Stimulated activated naive B cell treated with anti-CD40 and anti-IgM and Interleukin-4, amounts not matched to agents 10 μg/mL and 1 μg/mL and 100 μg/mL, for 72 hours (primary cell): ENCODE measurements at places on chromosomes 4 and X.

GRCh38 chr4:115865736-115866135, 752.3 kb upstream of the NDST4 start:
- H3K27me3 ChIP-seq, result no peaks in the 10 kb centered on the region
- H3K27ac ChIP-seq, result no peak overlapping the region
- no peaks in the 10 kb centered on the region for H3K4me1 ChIP-seq
- DNase-seq, result no peak
- H3K36me3 ChIP-seq, result no peaks in the 10 kb centered on the region
- H3K4me3 ChIP-seq, result no peak overlapping the region

DNA sequence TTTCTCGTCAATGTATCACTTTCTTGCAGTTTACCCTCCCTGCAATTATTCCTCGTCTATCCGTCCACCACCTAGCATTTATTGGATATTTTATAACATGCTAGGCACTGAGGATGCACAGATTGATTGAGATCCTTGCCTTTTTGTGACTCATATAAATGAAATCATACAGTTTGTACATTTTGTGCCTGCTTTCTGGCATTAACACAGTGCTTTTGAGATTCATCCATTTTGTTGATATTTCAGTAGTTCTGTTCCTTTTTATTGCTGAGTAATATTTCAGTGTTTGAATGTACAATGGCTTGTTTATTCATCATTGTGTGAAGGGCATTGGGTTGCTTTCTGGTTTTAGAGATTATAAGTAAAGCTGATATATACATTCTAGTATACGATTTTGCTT, 841 bp downstream of the TBC1D19 start:
- peaks cover 13% of the 10 kb centered on the region for H3K4me1 ChIP-seq
- H3K36me3 ChIP-seq, result peaks cover 5% of the 10 kb centered on the region
- H3K27ac ChIP-seq, result peak overlapping the region; percentile 31

DNA sequence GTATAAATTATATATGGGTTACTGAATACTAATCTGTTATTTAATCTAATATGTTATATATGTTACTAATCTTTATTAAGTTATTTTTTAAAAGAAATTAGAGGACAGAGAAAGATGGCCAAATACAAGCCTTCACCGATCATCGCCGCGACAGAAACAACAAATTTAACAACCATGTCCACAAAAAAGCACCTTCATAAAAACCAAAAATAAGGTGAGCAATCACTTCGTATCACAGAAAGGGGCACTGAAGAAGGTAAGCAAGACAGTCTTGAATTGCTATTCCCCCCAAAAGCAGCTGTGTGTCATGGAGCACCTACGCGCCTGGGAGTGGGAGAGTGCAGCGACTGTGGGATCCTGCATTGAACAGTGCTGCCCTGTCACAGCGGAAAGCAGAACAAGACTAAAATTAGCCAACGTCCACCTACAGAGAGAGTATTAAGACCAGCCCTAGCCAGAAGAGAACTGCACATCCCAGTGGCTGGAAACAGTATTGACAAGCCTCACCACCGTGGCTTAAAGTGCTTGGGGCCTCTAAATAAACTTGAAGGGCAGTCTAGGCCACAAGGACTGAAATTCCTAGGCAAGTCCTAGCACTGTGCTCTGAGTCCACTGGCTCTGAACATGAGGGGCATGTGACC, 38.5 kb downstream of the LRBA start:
- H3K4me1 ChIP-seq, result peaks cover 76% of the 10 kb centered on the region
- no peak overlapping the region for H3K4me3 ChIP-seq
- no peak for DNase-seq

DNA sequence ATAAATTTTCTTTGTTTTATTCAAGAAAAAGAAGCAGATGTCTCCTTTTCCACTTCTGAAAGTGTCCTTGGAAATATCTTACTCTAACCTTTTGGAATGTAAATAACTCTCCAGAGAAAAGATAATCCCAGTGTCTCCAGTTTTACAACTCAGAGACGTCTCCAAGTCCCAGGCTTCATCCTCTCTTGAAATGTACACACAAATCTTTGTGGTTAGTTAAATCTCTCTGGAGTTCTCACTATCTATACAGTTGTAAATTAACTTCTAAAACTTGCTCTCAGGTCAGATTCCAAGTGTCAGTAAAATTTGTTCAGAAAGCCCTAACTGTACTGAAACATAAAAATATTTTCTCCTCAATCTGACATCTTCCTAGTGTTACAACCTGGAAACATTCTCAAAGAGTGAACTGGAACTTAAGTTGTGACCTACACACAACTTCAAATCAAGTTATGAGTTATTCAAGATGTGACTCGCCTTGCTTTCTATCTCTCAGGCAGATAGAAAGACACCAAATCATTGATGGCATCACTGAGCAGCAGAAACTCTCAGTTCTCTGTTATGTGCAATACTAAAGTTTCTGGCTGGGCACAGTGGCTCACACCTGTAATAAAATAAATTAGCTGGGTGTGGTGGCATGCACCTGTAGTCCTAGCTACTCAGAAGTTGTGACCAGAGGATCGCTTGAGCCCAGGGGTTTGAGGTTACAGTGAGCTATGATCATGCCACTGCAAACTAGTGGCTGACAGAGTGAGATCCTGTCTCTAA, 284.2 kb downstream of the RCHY1 start:
- no peak for DNase-seq
- H3K36me3 ChIP-seq, result peaks cover 3% of the 10 kb centered on the region
- no peak overlapping the region for H3K27ac ChIP-seq
- H3K4me3 ChIP-seq, result no peak overlapping the region

GRCh38 chr4:102620697-102621497, 119.7 kb downstream of the NFKB1 start:
- peak overlapping the region; percentile 88 for H3K27ac ChIP-seq
- H3K27me3 ChIP-seq, result no peaks in the 10 kb centered on the region
- peak overlapping the region; percentile 14 for H3K4me3 ChIP-seq
- H3K4me1 ChIP-seq, result peaks cover 41% of the 10 kb centered on the region
- DNase-seq, result no peak
- peaks cover 28% of the 10 kb centered on the region for H3K36me3 ChIP-seq

DNA sequence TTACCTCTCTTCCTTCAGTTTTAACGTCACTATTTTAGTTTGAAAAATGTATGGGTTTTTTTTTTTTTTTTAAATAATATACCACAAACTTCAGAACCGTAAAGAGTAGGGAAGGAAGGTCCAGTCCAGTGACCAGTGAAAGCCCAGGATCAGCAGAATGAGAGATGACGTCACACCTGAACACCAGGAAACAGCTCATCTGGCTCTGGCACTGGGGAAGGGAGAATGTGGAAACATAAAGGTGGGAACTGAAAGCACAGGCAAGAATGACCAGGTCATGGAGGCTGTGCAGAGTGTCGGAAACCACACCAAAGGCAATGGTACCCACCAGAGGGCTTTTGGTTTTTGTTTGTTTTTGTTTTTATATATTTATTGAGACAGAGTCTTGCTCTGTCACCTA, 141.2 kb downstream of the DHX15 start:
- DNase-seq, result no peak
- no peaks in the 10 kb centered on the region for H3K4me1 ChIP-seq
- no peaks in the 10 kb centered on the region for H3K36me3 ChIP-seq
- no peak overlapping the region for H3K27ac ChIP-seq

- H3K27me3 ChIP-seq, result peaks cover 65% of the 10 kb centered on the region
- no peak for DNase-seq
- no peak overlapping the region for H3K4me3 ChIP-seq
- H3K27ac ChIP-seq, result no peak overlapping the region
These were observed 31.8 kb downstream of the CPLX1 start for GRCh38 chr4:793941-794621.

DNA sequence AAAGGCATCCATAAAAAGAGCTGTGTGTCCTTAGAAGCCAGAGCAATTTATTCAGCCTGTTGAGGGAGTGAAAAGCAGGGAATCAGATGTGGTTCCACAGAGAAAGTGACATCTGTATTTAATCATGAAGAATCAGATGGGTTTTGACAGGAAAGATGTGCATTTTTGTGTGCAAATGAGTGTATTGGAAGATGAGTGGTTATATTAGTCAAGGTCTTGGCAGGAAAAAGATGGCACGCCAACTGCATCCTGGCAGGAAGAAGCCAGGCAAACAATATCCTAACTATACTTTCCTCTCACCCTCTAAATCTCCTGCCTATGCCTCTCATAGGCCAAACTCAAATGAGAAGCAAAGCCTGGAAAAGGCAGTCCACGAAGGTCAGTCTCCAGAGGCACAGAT, 59.1 kb downstream of the SCFD2 start:
- peaks cover 42% of the 10 kb centered on the region for H3K36me3 ChIP-seq
- peaks cover 16% of the 10 kb centered on the region for H3K4me1 ChIP-seq
- no peaks in the 10 kb centered on the region for H3K27me3 ChIP-seq
- no peak for DNase-seq
- no peak overlapping the region for H3K27ac ChIP-seq

- H3K27ac ChIP-seq, result no peak overlapping the region
- no peak for DNase-seq
- H3K36me3 ChIP-seq, result no peaks in the 10 kb centered on the region
These were observed 36.9 kb downstream of the NR3C2 start for GRCh38 chr4:148405161-148405893.

- no peaks in the 10 kb centered on the region for H3K36me3 ChIP-seq
- peak overlapping the region; percentile 80 for H3K4me3 ChIP-seq
- peak overlapping the region; percentile 49 for H3K27ac ChIP-seq
- peaks cover 54% of the 10 kb centered on the region for H3K4me1 ChIP-seq
These were observed 3.3 kb upstream of the PDGFRA start for GRCh38 chr4:54225598-54226403.

GRCh38 chr4:140180577-140180976, 26.6 kb upstream of the MAML3 start:
- H3K36me3 ChIP-seq, result peaks cover 2% of the 10 kb centered on the region
- no peaks in the 10 kb centered on the region for H3K4me1 ChIP-seq
- no peak overlapping the region for H3K27ac ChIP-seq
- no peak for DNase-seq

DNA sequence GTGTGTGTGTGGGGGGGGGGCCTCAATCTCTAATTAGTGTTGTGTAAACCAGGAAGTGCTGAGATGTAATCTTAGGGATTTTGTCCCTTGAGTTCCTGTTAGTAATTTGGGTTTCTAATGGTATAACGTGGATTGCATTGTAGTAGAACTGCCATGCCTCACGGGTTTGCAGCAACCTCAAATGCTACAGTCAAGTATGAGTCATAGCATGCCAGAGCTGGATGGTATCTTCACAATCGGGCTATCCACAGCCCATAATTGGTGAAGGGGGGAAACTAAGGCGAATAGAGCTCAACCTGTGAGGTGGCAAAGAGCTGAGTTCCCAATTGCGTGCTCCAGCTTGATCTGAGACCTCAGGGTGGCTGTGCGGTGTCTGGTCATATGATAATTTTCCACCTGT, 2.2 kb upstream of the FMR1NB start:
- H3K36me3 ChIP-seq, result no peaks in the 10 kb centered on the region
- no peaks in the 10 kb centered on the region for H3K27me3 ChIP-seq
- no peaks in the 10 kb centered on the region for H3K4me1 ChIP-seq
- no peak overlapping the region for H3K27ac ChIP-seq
- no peak for DNase-seq
- H3K4me3 ChIP-seq, result no peak overlapping the region

DNA sequence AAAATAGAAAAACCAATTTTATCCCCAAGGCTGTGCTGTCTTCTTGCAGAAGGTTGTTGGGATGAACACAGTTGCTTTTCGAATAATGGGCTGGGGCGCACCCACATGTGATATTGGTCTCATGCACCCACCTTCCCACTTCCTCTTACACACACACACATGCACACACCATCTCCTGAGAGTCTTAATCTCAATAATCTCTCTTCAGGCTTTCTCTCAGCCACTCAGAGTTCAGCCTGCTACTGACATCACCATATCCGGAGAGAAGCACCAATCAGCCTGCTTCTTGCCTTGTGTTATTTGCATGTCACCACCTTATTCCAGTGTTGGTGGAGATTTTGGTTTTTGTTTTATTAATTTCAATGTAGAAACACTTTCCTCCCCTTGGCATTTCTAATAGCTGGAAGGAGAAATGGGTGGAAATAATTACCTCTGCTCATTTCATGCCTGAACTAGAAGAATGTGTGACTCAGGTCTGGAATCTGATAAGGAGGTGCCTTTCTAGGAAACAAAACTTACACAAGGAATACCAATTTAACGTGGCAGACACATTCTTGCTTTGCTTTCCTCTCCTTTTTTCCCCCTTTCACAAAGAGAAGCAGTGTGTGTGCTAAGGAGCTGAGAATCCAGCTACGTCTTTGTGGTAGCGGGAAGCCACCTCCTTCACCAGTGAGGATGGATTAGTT, 400.2 kb downstream of the MID1IP1 start:
- peaks cover 53% of the 10 kb centered on the region for H3K4me1 ChIP-seq
- no peaks in the 10 kb centered on the region for H3K27me3 ChIP-seq
- H3K27ac ChIP-seq, result no peak overlapping the region

DNA sequence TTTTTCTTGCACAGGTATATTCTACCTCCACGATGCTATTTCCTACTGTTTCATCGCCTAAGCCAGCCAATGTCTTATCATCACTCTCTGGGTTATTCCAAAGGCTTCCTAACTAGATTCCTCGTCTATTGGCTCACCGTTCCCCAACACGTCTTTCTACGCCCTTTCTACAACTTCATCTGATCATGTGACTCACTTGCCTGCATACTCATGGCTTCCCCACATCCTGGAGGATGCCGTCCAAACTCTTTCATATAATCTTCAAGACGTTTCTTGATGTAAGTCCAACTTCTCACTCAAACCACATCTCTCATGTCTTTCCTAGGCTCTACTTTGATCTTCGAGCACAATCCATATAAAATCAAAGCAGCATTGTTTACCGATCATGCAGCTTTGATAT, 322.0 kb upstream of the PPARGC1A start:
- no peak overlapping the region for H3K27ac ChIP-seq
- DNase-seq, result no peak
- H3K27me3 ChIP-seq, result no peaks in the 10 kb centered on the region

GRCh38 chr4:61864286-61864685, 664.2 kb downstream of the ADGRL3 start:
- H3K36me3 ChIP-seq, result no peaks in the 10 kb centered on the region
- no peak for DNase-seq
- no peak overlapping the region for H3K4me3 ChIP-seq
- H3K27me3 ChIP-seq, result no peaks in the 10 kb centered on the region
- no peaks in the 10 kb centered on the region for H3K4me1 ChIP-seq

GRCh38 chr4:2942532-2943363, 20.5 kb downstream of the NOP14 start:
- DNase-seq, result no peak
- peak overlapping the region; percentile 91 for H3K27ac ChIP-seq
- no peaks in the 10 kb centered on the region for H3K27me3 ChIP-seq

DNA sequence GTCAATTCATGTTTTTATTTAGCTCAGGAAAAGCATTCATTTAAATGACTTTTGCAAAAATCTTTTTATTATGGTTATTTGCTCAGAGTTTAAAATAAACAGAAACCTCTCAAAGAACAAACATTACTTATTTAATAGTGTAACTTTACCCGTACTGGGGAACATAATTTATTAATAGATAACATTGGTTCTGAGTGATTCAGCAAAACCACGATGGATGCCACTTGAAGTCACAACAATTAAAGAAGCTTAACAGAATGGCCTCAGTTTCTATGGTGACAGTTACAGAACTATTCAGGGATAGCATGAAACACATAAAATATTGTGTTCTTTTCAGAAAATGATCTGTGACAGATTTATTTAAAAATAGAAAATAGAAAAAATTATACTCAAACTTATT, 368.7 kb downstream of the CCSER1 start:
- H3K4me1 ChIP-seq, result no peaks in the 10 kb centered on the region
- DNase-seq, result no peak
- no peaks in the 10 kb centered on the region for H3K27me3 ChIP-seq
